ENCODE measurements at places on chromosomes 1 and 21.

- no peak for DNase-seq
These were observed 17.4 kb upstream of the KCNAB2 start for GRCh38 chr1:6028042-6028850.

GRCh38 chr1:156100205-156100995 lies 14.1 kb upstream of the LMNA start:
- no peak for DNase-seq

GRCh38 chr1:30371888-30372791 lies 351.2 kb downstream of the MATN1 start:
- no peak for DNase-seq

DNA sequence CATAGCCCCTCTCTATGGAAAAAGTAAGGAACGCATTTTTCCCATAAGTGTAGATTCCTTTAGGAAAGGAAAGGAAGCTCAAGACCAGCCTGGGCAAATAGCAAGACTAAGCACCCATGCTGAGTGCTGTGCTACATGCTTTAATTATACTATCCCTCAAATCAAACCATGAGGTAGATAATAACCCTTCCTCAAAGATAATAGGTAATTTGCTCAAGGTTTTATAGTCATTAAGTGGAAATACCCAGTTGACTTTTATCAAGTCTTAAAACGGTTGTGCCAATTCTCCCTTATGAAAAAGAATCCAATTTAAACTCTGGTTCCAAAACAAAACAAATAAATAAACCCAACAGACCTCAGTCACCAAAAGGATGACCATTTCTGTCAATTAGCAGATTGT lies 3.4 kb downstream of the KIAA0319L start:
- no peak for DNase-seq

GRCh38 chr1:185401019-185401418 lies 84.0 kb upstream of the IVNS1ABP start:
- no peak for DNase-seq

All from NCI-H1694 treated with DMSO at 0.1 percent for 48 hours (cell line).